Breast epithelium (tissue), 4 donors: ENCODE measurements at places on chromosomes 2 and 18. TPM values are rescaled to one million over a fixed set of nuclear protein-coding genes. Genes with fewer than 3 reads are reported as not detected.

NEURL3 gene
- total RNA-seq: not detected

SCTR gene
- total RNA-seq: not detected

GRHL1 gene
- 40.0 TPM for total RNA-seq

DNA sequence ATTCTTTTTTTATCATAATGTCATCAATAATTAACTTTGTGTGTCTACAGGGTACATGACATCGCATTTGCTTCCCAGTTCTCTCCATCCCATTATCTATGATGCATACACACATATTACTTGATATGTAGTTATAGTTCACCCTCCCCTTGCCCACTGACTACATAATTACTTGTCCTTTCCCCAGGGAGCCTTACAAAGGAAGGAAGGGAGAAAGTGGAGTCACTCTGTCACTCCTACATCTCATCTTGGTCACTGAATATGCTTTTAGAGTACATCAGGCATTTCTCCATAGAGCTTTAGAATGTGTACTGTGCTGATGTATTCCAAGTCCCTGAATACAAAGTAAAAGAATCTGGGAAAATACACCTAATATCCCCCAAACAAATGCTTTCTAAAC is 6.0 kb upstream of the DTNA start:
- no peak for DNase-seq

SERPINB10 gene
- not detected for total RNA-seq

BCL11A gene
- total RNA-seq: 0.64 TPM

- no peak for DNase-seq
These were observed 448.1 kb downstream of the TSN start for GRCh38 chr2:122203523-122203922.

- DNase-seq: no peak
These were observed 958.5 kb downstream of the CNTNAP5 start for GRCh38 chr2:124983595-124983994.

DNA sequence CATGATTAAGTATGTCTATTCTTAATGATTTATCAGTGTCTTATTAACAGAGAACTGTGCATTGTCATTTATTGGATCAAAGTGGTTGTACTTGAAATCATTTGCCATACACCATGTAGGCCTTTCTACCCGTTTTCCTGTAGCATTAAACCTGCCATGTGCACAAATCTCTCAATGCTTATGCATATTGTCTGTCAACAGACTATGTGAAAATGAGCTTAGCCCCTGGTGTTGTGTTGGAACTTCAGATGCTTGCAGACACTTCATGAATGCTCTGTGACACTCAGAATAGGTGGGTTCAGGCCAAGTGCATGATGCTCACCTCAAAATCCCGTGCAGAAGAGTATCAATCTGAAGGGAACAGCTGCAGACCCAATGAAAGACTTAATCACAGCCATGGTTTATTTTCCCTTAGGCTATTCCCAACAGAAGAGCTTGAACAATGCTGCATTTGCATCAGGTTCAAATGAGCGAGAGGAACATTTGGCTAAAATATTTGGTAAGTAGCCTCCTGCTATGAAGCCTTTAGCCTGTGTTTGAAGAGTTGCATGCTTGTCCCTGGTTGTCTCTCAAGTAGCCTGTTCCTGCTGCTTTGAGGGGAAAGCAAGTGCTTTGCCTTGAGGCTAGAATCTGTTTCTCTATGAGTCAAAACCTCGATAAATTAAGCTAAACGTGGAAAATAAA is 6.1 kb downstream of the C2orf92 start:
- DNase-seq: no peak

DNA sequence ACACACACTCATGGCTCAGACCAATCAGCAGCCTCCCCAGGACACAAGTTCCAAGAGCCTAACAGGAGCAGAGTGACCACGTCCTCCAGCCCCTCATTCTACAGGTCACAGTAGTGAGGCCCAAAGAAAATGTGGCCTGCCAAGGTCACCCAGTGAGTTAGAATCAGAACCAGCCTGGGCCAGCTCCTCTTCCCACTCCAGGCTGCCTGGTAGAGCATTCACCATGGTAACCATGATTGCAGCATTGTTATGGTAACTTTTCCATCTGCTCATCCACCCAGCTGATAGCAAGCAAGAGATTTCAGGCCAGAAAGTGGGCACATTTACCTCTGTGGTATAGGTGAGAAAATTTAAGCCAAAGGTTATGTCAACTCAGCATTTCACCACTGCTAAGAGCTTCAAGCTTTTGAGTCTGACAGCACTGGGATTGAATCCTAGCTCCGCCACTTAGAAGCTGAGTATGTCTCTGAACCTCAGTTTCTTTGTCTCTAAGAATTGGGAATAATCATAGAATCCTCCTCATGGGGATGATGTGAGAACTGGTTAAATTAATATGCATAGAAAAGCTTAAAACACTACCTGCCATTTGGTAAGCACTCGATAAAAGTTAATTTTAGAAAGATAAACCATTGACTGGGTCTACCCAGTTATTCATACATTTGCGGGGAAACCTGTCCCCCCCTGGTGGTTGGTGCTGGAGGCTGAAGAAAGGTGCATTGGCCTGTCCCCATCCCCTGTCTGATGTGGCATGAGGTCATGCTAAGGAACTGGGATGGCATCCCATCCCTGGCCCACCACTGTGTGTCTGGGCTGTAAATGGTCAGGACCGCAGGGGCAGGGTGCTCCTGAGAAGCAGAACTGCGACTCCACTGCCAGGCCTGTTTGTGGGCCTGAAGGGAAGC is 181.5 kb downstream of the KLHL29 start:
- DNase-seq: no peak

COLEC11 gene
- 0.33 TPM for total RNA-seq

DNA sequence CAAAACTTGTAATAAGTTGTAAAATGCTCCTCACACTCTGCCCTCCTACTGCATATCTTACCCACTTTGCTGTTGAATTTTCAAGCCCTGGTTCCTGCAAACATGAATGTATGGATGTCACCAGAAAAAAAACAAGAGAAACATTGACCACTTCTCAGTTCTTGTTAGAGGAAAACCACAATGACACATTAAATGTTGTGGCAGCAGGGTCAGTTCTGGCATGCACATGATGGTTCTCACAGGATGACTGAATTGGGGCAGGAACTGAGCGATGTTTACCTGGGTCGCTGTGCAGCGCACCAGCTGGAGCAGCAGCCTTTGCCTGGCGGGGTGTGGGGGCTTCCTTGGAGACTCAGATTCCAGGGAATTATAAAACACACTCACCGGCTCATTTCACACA is 14.0 kb upstream of the PRKCE start:
- DNase-seq: no peak

- no peak for DNase-seq
These were observed 184.8 kb upstream of the VWC2L start for GRCh38 chr2:214226061-214226460.

- DNase-seq: no peak
These were observed 17.4 kb upstream of the SLC35G4 start for GRCh38 chr18:11591957-11592356.

CCDC195 gene
- not detected for total RNA-seq

- DNase-seq: no peak
These were observed 473 bp downstream of the ELMOD3 start for GRCh38 chr2:85355073-85355410.

DNA sequence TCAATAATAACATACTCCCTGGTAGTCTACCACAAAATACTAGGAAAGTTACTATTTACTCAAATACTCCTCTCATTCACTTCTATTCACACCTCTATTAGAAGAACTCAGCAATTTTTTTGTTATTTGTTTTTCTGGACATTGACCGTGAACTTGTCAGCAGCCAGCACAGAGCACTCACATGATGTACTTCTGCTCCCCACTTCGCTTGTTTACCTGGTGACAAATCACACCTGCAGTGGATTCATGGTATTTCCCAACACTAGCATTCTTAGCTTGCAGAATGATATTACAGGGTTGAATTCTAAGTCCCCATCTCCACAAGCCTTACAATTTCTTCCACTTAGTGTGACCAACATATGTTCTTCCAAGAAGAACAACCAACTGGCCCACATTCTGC is 238.2 kb downstream of the SATB2 start:
- no peak for DNase-seq

- DNase-seq: no peak
These were observed 38.8 kb downstream of the PRKCE start for GRCh38 chr2:45690231-45690630.

DNA sequence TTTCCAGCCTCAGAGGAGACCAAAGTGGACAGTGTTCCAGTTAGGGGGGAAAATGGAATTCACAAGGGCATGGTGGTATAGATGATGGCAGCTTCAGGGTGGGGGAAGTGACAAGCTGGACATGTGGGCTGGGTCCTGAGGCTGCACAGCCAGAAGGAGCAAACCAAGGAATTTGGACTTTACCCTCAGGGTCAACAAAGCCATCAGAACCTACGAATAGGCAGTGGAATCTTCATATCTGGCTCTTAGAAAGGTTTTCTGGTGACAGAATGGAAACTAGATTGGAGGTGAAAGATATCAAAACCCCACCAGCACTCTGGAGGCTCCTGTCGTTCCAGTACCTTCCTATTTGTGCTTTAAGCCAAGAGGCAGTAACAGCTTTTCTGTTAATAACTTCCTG is 127.1 kb downstream of the SETBP1 start:
- DNase-seq: no peak

GRCh38 chr18:13592246-13592645 is 134.1 kb downstream of the FAM210A start:
- DNase-seq: no peak

- no peak for DNase-seq
These were observed 796 bp downstream of the SPIRE1 start for GRCh38 chr18:12656938-12657683.

GRCh38 chr2:72134408-72134996 is 13.2 kb downstream of the CYP26B1 start:
- DNase-seq: no peak

DNA sequence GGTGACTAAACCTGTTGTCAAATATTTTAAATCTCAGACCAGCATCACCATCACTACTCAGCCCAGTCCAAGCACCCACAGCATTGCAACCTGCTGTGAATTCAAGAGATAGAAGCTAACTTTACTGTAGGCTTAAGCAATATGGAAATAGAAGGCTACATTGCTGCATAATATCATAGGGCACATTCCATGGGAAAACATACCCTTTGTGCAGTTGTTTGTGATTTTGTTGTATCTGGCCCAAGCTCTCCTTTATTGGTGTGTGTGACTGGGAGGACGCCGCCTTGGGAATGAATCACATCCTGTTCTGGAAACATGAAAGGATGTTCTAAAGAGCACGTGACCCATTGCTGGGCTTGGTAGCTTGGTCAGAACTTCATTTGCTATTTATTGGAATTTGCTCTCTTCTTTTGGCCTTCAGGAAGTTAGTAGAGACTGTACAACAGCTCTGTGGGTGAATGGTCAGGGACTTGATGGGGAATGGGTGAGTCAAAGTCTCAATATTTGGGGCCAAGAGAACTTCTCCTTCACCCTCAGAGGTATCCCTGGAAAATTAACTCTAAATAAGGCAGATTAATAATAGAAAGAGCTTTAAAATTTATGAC is 106.8 kb upstream of the SERPINE2 start:
- DNase-seq: no peak

GRCh38 chr2:458425-458815 is 170.5 kb upstream of the ALKAL2 start:
- DNase-seq: no peak

GRCh38 chr2:233009661-233010060 is 3.4 kb downstream of the NGEF start:
- DNase-seq: no peak

ABHD1 gene
- not detected for total RNA-seq

- no peak for DNase-seq
These were observed 248.6 kb downstream of the EPHA4 start for GRCh38 chr2:221323513-221323912.

GRCh38 chr2:237627441-237628246 is at the start of gene LRRFIP1:
LRRFIP1 (plus strand) TSS chr2:237627587; CDS start chr2:237627645, 58 bp downstream.
- DNase-seq: no peak

SLC5A7 gene
- under 0.01 TPM for total RNA-seq

DCC gene
- 1.6 TPM for total RNA-seq

- no peak for DNase-seq
These were observed 68.3 kb downstream of the ICOS start for GRCh38 chr2:204004912-204005311.

DNA sequence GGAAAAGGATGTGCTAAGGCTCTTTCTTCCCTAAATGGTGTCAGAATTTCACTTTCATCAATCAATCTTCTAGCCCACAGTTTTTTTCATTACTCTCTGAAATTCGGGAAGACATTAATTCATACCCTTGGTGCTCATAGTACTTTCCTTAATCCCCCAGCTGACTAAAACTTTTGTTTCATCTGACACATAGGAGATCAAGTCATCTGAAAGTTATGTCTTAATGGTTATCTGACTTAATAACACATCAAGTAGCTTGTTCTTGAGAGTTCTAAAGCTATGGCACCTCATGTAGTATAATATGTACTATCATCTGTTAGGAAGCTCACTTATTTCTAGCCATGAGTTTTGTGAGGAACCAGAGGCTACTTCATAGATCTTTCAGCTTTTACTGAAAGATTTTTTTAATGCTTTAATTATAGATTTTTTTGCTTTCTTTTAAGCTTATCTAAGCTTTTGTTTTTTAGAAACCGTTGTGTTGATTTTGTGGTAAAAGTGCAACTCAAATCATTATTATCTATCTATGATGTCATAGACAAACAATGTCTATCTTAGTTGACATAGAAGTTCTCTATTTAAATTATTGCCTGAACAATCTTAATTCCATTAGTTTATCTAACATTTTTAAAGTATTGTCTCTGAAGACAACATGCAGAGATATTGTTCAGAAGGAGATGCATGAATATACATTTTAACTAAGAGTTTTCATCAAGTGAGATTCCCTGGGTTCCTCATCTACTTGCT is 93.6 kb upstream of the UBXN4 start:
- DNase-seq: no peak

DNA sequence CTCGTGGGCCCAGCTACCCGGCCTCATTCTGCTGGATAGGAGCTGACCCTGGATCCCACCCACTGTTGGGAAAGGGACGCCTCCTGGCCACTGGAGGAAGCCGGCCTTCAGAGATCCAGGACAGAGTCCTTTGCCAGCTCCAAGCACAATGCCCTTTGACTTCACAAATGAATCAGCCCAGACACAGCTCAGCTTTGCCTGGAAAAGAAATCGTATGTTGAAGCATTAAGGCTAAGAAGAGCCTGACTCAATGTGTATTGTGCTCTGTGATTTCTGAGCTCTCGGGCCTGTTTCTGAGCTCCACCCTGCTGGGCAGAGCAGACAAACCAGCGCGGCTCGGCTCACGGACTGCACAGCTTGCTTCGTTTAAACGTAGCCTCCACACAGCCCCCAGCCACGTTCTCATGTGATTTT is 162.9 kb upstream of the APCDD1 start:
- DNase-seq: no peak

DNA sequence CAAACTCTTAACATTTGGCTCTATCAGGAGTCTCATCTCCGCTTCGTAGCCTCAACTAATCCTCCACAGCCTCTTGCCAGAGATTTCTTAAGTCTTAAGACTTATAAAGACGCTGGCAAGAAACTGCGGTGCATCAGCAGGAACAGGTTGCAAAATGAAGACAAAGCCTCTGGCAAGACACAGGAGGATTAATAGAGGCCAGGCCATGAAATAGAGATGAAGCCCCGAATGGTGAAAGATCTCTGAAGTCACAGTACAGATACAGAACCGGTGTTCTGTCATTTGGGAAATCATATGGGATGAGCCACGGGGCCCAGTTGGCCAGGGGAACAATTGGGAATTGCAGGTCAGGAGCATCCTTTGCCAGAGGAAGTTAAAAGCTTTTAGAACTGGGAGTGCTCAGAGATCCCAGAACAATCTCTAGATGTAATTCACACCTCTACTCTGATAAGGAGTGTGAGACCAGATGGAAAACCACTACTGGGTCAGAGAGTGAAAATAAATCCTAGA is 190.9 kb upstream of the FOSL2 start:
- no peak for DNase-seq
